ENCODE measurements at places on chromosomes 16 and 17.

- no peak for DNase-seq
Measured at GRCh38 chr17:7260151-7260550, 2.1 kb downstream of the CLDN7 start.

GRCh38 chr17:17159571-17159970, 46.6 kb downstream of the PLD6 start:
- DNase-seq, result no peak

DNA sequence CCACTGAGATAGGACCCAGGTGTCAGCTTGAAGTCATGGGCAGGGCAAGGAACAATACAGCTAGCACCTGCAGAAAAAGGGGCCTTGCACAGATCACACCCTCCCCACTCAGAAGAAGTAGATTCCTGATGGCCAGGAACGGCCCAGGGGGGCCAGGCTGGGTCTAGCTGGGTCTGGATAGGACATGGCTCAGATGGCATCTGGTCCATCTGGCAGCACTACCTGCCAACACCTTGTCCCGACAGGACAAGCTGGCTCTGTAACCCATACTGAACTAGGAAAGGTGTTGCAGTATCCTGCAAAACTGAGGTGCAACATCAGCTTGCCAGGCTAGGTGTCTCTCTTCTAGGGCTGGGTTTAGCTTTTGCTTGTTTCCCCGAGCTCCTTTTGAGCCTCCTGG, 38.9 kb upstream of the GFOD2 start:
- DNase-seq, result no peak

DNA sequence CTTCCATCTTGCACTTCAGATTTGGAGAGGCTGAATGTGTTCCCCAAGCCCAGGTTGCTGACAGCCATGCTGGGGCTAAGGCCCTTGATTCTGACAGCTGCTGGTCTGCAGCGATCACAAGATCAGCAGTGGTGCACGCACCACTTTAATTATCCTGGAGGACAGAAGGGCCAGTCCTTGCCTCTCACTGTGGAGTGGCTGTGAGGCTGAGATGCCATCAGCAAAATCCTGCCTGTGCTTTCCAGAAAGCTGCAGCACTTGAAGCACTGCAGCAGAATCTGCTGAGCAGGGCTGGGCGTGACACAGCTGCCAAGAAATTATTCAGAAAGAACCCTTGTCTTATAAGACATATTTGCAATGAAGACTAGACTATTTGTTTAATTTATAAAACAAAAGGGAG, 37.1 kb downstream of the NUP93 start:
- no peak for DNase-seq

- no peak for DNase-seq
Measured at GRCh38 chr17:56761387-56761786, 72.3 kb downstream of the C17orf67 start.

GRCh38 chr16:55912022-55912421, 36.8 kb upstream of the CES5A start:
- no peak for DNase-seq

GRCh38 chr16:86060381-86061317, 161.7 kb downstream of the IRF8 start:
- no peak for DNase-seq

DNA sequence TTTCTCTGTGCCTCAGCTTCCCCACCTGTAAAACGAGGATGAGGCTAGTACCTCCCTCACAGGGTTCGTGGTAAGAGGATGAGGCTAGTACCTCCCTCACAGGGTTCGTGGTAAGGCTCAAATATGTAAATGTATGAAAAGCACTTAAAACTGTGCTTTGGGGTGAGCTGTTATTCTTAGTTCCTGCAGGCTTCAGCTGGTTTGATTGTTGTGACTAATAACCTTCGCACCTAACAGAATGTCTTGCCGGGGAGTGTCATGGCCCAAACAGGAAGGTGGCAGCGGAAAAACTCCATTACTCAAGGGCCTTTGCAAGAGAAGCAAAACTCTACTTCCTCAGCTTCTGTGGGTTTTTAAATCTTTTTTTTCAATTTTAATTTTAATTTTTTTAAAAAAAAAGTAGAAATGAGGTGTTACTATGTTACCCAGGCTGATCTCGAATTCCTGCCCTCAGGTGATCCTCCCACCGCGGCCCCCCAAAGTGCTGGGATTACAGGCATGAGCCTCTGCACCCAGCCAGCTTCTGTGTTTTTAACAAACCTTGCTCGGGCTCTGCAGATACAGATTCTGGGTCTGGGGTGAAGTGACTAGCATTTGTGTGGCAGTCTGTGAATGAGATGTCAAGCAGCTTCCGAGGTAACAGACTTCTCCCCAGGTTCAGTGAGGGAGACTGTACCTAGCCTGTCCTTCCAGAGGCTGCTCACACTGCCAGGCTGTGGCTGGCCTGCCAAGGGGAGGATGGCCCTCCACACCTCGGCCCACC, 103.0 kb downstream of the RAB11FIP4 start:
- DNase-seq, result peak; percentile 49

DNA sequence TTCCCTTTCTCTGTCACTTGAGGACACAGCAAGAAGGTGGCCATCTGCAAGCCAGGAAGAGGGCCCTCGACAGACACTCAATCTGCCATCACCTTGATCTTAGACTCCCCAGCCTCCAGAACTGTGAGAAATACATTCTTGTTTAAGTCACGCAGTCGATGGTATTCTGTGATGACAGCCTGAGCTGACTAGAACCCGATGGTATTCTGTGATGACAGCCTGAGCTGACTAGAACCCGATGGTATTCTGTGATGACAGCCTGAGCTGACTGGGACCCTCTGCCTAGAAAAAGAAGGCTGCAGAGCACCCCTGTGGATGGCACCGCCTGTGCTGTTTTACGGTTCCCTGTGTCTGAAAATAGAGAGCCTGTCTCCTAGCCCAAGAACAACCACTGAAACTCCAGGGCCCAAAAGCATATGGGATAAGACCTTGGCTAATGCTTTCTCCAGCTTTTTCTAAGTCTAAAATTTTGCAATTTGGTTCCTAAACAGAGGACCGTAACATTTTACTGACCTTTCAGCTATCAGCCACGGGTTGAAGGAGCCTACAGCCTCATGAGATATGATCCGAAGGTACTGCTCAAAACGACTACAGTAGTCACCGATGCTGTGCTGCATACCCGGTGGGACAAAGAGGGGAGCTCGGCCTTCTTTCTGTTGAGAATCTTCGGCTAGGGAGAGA, 33.1 kb upstream of the PITPNM3 start:
- no peak for DNase-seq

- no peak for DNase-seq
Measured at GRCh38 chr17:21194226-21194625, 19.7 kb downstream of the TMEM11 start.

GRCh38 chr16:4306470-4307214, 9.2 kb upstream of the GLIS2 start:
- no peak for DNase-seq

DNA sequence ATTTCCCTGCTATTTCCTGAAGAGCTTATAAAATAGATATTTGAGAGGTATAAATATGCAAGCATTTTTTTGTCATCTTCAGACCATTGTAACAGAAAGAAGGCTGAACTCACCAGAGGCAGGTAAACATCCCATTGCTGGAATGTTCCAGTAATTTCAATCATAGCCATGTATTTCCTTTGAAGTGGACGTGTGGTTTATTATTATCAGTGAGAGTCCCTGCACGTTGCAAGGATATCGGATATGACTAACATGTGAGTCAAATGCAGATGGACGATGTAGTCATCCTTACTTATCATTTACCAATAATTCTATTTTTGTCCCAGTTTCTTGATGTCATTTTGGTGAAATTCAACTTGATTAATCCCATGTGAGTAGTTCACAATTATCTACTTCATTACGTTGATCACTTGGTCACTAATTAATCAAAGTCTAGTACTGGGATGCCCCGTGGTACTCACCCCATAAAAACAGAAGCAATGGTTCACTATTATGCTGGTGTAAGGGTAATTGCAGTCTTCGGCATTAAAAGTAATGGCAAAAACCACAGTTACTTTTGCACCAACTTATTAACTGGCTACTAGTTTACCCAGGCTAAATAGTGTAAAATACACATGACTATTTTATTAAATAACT, 89.5 kb downstream of the VAT1L start:
- no peak for DNase-seq

GRCh38 chr17:28763804-28764266, 20.0 kb downstream of the TRAF4 start:
- peak; percentile 77 for DNase-seq

DNA sequence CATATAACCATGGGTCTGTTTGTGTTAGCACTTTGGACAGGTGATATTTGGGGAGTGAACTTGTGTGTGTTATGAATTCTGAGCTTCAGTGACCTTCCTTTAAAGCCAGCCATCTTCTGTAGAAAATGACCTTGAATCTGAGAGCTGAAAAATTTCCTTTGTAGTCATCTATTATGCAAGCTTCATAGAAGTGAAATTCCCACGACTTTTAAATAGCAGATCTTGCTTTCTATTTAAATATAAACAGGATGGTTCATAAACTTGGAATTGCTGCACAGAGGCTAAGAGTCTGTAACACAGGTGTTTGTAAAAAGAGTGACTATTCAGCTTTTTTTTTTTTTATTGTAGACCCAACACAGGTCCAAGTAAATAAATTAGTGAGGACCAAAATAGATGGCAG, 85.5 kb downstream of the MARCHF10 start:
- DNase-seq, result no peak

GRCh38 chr17:31740611-31741082, 118.4 kb downstream of the COPRS start:
- DNase-seq, result no peak

DNA sequence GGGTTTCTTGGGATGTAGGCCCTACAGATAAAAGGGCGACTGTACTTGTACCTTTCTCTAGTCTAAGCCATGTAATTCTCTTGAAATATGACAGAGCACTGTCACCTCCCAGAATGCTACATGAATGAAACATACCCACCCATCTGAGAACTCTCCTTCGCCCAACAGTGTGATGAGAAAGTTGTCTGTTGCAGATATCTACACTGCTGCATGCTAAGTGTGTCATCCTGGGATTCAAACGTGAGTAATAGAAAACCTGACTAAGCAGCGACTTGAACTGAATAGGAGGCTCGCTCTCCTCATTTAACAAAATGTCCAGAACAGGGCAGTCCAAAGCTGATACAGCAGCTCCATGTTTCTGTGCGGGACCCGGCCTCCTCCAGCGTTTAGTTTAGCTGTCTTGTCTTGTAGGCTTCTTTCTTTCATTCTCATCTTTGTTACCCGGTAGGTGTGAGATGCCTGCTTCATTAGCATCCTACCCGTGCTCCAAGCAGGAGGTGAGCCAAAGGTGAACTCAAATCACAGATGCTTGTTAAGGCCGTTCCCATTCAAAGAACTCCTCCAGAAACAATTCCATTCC, 211.9 kb downstream of the PRKCA start:
- no peak for DNase-seq

- no peak for DNase-seq
Measured at GRCh38 chr16:4511441-4512082, 27.0 kb downstream of the CDIP1 start.

DNA sequence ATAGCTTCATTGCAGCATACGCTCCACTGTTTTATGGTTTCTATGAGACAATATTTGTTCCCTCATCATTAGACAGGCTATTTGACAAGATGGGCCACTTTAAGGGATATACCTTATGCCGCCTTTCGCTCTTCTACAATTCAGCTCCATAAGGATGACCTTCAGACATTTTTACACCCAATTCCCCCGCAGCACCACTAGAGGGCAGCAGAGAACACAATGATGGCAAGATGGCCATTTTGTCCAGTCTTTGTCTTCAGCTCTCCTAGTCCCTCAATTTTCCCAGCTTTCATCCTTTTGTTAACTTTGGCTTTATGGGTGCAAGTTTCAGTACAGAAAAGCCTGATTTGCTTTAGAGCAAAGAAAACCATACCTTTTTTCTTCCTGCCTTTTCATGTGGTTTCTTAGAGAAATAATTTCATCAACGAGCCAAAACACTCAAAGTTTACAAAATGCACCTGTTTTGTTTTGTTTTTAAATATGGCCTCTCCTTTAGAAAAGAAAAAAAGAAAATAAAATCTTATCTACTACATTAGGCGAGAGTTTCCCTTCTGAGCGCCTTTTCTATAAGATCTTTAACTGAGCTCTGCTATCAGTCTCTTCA, 355.3 kb downstream of the TOX3 start:
- peak; percentile 36 for DNase-seq

- DNase-seq, result no peak
Measured at GRCh38 chr16:57711993-57712392, 17.4 kb downstream of the DRC7 start.

- no peak for DNase-seq
Measured at GRCh38 chr16:60642956-60643355, 1393.3 kb downstream of the CDH8 start.

- DNase-seq, result no peak
Measured at GRCh38 chr16:30778549-30779244, 8.3 kb downstream of the ZNF629 start.

DNA sequence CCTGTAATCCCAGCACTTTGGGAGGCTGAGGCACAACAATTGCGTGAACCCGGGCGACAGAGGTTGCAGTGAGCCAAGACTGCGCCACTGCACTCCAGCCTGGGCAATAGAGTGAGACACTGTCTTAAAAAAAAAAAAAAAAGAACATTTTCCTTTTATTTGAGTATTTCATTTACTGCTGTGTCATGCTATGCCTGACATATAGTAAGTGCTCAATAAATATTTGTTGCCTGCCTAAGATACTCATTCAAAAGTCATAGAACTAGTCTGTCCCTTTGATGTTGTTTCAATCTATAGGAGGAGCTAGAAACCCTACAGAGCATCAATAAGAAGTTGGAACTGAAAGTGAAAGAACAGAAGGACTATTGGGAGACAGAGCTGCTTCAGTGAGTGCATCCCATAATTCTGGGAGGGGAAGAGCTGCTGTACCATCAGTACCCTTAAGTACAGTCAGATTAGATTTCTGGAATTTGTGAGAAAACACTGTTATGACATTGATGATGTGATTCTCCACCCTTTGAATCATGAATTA, 20.0 kb downstream of the CALCOCO2 start:
- DNase-seq, result no peak

DNA sequence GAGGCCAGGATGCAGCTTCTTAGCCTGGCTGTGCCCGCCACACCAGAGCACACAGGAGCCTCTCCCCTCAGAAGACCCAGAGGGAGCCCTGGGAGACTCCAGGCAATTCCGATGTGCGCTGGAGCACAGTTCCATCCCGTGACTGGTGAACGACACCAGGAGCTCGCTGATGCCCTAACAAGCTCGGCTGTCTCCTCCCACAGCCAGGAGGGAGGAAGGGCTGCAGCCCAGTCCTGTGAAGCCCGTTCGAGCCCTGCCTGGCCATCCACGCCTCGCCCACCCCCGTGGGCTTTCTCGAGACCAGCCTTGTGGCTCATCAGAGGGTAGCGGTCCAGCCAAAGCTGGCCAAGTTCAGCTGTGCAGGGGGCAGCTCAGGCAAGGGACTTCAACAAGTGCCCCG, 21.8 kb upstream of the RASD1 start:
- DNase-seq, result no peak

GRCh38 chr16:23843143-23843542, 7.4 kb downstream of the PRKCB start:
- DNase-seq, result no peak

- no peak for DNase-seq
Measured at GRCh38 chr17:4426499-4427208, 7.1 kb upstream of the SPNS3 start.

GRCh38 chr17:37744961-37745800, at the start of gene HNF1B:
Gene HNF1B (minus strand): TSS chr17:37745059. CDS start chr17:37744884, 175 bp downstream.
- no peak for DNase-seq
